ENCODE measurements at places on chromosomes 2 and 18.

GRCh38 chr2:75751824-75752468 lies 41.2 kb upstream of the GCFC2 start:
- no peak for DNase-seq

DNA sequence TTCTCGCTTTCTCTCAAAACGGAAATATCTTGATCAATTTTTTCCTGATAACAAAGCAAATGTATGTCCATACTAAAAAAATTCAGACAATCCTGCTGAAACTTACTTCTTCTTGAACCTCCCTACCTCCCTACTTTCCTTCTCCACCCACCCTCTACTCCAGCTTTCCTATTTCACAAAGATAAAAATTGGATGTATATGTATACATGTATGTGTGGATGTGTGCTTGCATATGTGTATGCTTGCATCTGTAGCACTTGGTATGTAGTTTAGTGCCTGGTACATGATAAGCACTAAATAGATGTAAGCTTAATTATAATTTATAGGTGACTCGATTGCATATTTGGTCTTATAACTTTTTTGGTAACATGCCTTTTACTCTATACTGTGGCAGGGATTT lies 167.5 kb upstream of the ITGA4 start:
- no peak for DNase-seq

- DNase-seq = no peak
Observed at GRCh38 chr2:51866361-51866760, 834.4 kb upstream of the NRXN1 start.

- no peak for DNase-seq
Observed at GRCh38 chr2:111139637-111140317, 19.1 kb downstream of the BCL2L11 start.

GRCh38 chr2:134491771-134492441 lies 226.9 kb downstream of the TMEM163 start:
- no peak for DNase-seq

GRCh38 chr18:36782710-36783109 lies 46.1 kb downstream of the TPGS2 start:
- no peak for DNase-seq

DNA sequence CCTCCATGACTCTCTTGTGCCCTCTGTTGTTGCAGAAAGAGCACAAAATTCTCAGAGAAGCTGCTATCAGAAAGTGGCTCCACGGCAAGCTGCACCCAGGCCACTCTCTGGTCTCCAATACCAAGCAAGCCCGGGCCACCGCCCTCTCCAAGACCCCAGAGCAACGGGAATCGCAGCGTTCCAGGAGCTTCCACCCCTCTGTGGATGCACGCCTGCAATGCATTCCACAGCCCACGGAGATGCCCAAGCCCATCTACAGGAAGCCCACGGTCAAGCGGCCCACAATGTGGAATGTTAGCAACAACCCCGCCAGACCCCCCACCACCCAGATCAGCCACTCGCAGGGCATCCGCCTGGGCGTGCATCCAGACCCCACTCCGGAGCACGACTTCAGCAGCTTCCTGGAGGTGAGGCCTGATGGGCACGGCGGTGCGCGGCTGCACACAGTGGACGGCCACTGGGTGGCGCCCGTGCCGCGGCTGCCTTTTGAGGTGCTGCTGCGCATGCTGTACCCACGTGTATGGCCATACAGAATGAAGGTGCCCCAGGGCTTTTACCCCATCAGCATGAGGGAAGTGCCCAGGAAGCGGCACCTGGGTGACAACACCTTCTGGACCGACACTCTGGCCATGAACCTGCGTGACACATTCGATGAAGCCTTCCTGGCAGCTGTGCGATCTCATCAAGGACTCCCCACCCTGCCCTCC lies 6.3 kb downstream of the ANKRD53 start:
- DNase-seq = peak; percentile 85

DNA sequence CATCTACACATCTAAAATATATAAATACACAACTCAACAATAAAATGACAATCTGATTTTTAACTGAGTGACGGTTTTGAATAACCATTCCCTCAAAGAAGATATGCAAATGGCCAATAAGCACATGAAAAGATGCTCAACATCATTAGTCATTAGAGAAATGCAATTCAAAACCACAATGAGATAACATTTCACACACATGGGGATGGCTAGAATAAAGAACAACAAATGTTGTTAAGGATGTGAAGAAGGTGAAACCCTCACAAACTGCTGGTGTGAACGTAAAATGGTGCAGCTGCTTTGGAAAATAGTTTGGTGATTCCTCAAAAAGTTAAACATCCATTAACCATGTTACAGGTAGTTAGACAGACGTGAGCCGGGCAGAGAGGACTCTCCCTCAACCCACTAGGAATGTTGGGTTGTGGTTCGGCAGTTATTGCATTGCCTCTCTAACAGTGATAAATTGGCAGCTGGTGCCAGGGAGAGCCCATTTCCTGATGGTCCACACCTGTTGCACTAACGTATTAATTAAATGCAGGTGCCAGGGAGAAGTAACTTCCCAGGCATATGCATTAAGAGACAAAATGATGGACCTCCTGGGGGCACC lies 22.3 kb upstream of the DUSP2 start:
- DNase-seq = no peak

DNA sequence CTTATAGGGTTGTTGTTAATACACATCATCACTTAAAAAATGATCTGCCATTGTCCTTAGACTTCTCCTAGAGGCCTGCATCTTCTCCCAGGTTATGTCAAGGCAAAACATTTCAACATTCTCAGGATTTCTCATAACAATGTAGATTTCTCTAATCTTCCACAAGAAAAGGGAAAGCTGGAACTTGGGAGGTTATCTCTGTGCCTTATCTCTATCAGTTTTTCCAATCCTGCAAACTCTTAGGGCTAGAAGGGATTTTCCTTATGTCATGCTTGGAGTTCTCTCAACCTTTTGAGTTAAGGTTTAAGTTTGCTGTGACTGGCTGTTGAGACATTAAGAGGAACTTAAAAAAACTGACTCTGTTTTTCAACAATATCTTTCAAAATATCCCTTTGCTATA lies 300.6 kb upstream of the TFPI start:
- no peak for DNase-seq

DNA sequence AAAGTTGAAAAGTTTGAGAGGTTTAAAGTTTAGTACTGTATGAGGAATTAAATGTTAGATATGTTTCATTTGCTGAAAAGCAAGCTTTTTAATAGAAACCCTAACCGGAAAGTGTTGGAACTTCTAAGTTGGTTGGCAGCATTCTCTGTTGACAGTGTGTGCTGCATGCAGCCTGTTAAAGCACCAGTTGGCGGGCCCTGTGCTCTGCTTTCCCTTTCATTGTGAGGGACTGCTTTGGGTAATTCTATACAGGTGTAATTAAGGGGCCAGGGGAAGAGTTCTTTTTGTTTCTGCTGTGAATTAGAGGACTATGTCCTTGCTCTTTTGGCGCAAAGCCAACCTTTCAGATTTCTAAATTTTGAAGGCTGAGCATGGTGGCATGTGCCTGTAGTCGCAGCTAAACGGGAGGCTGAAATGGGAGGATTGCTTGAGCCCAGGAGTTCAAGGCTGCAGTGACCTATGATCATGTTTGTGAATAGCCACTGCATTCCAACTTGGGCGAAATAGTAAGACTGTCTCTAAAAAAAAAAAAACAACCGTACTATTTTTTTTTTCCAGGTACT lies 20.1 kb downstream of the PLEKHB2 start:
- no peak for DNase-seq

DNA sequence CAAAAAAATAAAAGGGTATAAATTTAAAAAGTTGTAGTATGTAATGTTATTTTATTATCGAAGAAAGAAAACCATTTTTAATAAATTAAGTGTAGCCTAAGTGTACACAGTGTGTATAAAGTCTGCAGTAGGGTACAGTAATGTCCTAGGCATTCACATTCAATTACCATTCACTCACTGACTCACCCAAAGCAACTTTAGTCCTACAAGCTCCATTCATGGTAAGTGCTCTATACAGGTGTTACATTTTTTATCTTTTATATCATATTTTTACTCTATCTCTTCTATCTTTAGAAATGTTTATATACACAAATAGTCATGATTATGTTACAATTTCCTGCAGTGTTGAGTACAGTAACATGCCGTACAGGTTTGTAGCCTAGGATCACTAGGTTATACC lies 59.5 kb downstream of the RABL2A start:
- DNase-seq = no peak

DNA sequence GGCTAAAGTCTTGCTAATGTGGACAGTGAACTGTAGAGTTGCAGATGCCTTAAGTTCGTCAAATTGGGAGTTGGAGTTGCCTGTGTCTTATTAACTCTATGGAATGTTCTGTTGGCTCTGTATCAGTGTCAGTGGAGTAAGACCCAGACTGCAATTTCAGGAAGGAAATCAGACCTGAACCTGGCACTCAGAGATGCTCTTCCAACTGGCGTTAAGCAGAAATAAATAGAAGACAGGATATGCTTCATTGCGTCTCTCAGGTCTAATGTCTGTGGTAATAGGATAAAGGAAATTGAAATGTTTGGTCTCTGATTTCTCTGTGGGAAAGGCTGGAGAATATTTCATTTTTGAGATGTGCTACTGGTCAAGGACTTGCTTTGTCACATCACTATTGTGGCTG lies 846.7 kb upstream of the ID2 start:
- DNase-seq = no peak
